ENCODE measurements at places on chromosomes 3 and 15.
A peak's percentile ranks its signal among the peaks of the same experiment; 100 is the strongest.

DNA sequence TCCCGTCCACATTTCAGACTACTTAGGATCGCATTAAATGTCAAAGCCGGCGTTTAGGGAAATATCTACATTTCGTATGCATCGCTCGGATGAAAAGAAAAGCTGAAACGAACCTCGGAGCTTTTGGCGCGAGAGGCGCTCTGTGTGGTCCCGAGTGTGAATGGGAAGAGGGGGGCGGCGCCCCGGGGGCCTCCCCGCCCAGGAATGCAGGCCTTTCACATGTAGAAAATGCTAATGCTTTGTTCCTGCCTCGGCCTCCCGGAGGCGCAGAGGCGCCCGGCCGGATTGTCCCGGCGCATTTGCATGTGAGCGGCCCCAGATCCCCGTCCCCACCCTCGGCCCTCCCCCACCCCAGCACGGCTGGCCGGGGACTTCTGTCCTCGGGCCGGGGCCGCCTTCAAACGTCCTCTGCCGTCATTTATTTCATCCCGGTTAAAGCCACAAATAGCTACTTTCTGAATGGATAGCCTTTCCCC lies 37.0 kb upstream of the TRIM71 start:
- no peak for DNase-seq

- no peak for DNase-seq
These were observed 221.5 kb upstream of the TOPAZ1 start for GRCh38 chr3:44020143-44020542.

DNA sequence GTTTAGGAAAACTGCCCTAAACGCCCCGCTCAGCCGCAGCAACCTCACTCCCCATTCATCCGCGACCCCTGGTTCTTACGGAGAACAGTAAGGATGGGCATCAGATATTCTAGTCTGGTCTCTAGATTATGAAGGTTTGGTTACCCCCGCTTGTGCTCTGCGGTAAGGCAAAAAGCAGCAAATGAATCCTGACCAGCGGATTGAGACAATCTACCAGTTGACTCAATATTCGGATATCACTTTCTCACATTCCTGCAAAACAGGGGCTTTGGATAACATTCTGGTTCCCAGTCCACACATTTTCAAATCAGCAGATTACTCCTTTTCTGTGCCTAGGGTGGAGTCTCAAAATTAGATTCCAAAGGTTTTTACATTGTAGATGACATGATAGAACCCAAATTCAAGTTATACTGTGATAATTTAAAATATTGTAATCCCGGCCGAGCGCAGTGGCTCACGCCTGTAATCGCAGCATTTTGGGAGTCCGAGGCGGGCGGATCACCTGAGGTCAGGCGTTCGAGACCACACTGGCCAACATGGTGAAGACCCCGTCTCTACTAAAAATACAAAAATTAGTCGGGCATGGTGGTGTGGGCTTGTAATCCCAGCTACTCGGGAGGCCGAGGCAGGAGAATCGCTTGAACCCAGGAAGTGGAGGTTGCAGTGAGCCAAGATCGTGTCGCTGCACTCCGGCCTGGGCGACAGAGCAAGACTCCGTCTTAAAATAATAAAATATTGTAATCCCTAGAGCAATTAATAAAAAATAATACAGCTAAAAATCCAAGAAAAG lies 1.1 kb upstream of the CYFIP1 start:
- DNase-seq = no peak

DNA sequence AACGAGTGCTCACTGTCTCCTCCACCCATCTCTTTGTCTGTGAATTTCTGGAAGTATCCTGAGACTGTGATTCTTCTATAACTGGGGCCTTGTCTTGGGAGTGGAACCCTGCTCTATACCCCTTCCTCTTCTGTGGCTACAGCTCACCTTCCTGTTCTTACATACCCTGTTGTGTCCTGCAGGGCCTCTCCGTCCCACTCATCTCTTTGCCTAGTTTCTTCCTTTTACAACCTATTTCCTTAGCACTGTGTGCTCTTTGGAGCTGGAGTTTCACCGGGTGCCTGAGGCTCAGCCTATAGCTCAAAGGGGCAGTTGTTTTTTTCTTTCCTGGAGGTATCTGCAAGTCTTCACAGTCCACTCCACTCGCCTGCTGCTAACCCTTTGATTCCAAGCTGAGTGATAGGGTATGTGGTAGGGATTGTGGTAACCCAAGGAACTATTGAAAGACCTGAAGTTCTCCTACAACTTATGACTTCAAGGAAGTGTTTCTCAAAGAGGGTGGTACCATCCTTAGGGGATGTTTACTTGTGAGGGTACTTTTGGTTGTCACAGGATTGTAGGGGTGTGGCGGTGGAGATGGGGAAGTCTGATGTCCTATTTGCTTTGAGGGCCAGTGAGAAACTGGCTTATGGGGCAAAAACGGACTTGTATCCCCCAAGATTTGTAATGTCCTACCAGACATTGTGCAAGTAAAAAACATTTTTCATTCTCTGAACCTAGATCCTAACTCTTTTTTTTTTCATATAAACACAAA lies 66.6 kb upstream of the ARL8B start:
- no peak for DNase-seq

- DNase-seq = no peak
These were observed 837 bp downstream of the LRRN1 start for GRCh38 chr3:3800080-3800455.

DNA sequence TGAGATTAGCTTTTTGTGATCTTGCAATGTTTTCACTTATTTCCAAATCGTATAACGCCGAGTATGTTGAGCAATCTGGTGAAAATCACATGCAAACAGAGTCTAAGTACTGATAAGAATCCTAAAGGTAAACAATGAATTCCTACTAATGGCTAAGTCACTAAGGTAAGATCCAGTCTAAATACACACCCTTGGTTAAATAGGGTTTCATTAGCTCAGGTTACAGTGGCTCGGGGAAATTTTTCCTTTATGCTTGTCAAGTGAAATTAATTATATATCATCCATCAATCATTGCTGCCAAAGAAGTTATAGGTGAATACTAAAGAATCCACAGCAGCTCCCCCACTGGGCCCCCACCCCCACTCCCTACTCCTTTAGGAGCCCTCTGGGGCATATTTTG lies 139.3 kb downstream of the SOX2 start:
- DNase-seq = no peak

DNA sequence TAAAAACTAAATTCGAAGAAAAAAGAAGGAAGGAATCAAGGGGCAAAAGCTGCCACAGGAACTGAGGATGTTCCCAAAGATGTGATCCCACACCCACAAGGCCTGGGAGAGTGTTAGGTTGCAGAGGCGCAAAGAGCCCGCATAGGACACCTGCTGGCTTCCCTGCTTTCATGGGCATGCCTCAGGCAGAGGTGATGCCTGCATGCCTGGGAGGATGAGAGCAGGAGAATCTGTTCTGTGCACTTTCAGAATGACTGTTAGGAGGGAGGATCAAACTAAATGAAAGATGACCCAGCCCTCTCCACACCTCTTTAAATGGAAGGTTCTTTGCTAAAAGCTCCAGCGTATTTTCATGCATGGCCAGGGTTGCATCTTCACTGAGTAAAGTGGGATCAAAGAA lies 162.4 kb downstream of the PLCL2 start:
- no peak for DNase-seq

DNA sequence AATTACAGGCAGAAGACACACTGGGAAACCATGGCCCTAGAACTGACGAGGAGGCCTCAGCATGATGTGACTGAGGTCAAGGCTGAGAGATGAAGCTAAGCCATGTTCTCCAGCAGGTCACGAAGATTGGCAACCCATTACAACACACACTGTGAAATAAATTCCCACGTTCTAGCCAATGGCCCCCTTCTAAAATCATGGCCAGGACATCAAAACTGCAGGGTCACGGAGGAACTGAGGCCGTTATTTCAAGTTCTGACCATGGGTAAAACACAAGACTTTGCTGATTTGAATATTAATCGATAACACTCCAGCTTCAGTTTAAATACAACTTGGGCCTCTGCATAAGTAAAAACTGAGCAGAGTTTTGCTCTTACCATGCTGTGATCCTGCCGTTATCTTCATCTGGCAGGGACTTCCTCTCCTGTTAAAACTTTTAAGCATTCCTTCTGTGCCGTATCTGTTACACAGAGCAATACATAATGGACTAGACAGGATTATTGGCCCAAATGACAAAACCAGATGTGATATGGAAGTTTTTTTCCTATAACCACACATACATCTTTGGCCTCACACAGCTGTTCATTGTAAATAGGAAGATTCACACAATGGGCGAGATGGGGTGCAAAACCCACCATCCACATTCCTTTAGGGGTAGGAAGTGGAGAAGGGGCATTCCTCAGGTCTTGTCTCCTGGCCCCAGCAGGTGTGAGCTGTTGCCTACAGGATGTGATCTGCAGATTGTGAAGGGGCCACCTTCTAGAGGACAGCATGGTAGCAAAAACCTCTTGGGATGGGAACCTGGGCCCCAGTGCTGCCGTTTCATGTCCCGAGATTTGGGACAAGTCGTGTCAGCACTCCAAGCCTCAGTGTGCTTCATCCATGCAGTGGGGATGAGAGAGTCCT lies 207.4 kb downstream of the OPA1 start:
- DNase-seq = no peak

GRCh38 chr3:32794487-32795308 lies 23.1 kb upstream of the TRIM71 start:
- DNase-seq = no peak

DNA sequence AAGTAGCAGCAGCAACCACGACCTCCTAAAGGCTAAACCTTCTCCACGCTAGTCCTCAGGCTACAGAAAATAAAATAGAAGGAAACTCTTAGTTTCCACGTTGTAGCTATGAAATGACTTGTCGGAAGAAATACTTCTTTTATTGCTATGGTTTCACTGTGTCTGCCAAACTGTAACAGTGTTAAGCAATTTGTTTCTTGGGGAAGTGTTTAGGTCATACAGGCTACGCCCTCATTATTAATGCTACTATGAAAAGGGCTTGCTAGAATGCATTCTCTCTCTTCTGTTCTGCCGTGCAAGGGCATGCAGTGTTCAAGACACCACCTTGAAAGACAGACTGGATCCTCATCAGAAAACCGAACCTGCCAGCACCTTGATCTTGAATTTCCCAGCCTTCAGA lies 462.7 kb downstream of the PLOD2 start:
- DNase-seq = peak; percentile 45

- no peak for DNase-seq
These were observed 192.1 kb downstream of the CBLB start for GRCh38 chr3:105676621-105677300.

DNA sequence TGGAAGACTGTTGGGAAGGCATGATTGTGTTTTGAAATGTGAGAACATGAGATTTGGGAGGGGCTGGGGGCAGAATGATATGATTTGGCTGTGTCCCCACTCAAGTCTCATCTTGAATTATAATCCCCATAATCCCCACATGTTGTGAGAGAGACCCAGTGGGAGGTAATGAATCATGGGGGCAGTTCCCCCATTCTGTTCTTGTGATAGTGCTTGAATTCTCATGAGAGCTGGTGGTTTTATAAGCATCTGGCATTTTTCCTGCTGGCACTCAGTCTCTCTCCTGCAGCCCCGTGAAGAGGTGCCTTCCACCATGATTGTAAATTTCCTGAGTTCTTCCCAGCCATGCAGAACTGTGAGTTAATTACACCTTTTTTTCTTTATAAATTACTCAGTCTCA lies 430.5 kb downstream of the OTOL1 start:
- no peak for DNase-seq

DNA sequence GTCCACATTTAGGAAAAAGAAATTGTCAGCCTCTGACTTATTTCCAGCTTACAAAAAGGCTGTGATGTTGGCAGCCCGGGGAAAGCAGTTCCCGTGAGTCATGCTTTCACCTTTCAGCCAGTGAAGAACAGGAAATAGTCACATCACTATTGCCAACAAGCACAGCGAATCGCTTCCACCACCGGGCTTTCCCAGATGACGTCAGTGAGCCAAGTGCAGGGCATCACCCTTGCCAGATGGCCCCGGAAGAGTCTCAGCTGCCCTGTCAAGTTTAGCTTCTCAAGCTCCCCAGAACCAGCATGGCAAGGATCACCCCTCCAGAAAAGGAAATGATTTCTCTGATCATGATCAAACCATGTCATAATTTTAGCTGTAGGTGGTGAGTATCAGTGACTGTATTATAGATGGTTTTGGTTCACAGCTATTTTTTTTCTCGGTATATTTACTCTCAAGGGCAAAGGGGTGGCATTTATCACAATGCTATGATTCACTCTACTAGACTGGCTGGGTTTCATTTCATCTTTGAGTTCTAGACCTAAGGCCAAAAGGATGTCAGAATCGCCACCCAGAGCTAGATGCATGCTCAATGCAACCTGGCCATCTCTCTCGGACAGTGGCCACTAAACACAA lies 32.9 kb downstream of the B3GNT5 start:
- peak; percentile 95 for DNase-seq

DNA sequence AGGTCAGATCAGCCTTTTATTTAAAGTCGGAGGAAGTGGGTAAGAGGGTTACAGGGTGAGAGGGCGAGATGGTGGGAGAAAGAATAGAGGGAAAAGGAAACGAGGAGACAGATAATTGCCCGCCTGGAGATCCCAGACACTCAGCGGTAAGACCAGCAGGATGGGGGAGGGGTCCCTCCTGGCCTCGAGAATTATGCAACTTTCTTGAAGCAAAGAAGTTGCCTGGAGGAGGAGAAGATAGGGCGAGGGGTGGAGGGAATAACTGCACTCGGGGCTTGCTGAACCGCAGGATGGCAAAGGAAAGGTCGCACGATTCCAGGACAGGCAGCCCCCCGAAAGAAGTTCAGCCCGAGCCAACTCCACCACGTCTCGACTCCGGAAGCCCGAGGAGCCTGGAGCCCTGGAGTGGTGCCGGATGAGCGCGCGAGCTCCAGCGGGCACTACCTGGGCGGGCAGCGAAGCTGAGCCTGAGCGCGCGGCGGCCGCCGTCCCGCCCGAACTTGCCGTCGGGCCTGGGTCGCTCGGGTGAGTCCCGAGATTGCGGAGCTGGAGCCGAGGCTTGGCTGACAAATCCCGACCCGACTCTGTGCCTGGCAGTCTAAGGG lies 402 bp downstream of the WWTR1 start:
- no peak for DNase-seq

DNA sequence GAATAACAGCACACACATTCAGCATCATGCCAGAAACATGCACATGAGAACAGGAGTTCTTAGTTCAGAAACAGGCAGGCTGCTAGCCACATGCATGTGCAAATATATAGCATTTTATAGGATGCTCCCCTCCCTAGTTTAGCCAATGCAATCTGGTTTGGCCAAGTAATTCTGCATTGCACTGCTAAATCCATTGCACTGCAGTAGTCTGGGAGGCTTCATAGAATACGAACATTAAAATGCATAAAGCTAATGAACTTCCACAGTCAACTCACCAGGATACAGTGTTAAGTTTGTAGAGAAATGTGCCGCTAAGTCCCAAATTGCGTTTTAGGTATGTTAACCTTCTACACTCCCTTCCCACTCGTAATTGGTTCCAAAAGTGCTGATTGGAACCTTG lies 41.8 kb downstream of the EHHADH start:
- no peak for DNase-seq

- no peak for DNase-seq
These were observed 334.2 kb downstream of the KLF13 start for GRCh38 chr15:31660816-31661215.

GRCh38 chr3:157499342-157499963 lies 3.8 kb downstream of the VEPH1 start:
- no peak for DNase-seq

GRCh38 chr15:62957130-62957529 lies 85.4 kb upstream of the TPM1 start:
- no peak for DNase-seq
